ACHN (cell line): ENCODE measurements at places on chromosomes 13 and 19.

- DNase-seq, result no peak
These were observed 4.1 kb downstream of the DLL3 start for GRCh38 chr19:39502640-39503417.

DNA sequence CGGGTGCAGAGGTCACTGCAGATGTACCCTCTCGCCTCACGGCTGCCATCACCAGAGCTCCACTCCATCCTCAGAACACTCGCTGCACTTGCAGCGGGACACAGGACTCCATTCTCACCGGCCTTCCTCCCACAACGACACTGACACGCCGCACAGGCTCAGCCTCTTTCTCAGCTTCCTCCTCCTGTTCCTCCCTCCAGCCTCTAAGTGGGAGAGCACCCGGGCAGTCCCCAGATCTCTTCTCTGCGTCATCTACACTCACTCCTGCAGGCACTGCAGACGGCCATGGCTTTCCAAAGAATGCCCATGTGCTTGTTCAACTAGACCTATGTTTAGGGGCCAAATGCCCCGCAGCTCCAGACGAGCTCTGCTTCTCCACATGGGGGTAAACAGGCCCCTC is 14.3 kb upstream of the FKRP start:
- no peak for DNase-seq

GRCh38 chr13:57933606-57934005 is 302.1 kb downstream of the PCDH17 start:
- DNase-seq, result no peak

DNA sequence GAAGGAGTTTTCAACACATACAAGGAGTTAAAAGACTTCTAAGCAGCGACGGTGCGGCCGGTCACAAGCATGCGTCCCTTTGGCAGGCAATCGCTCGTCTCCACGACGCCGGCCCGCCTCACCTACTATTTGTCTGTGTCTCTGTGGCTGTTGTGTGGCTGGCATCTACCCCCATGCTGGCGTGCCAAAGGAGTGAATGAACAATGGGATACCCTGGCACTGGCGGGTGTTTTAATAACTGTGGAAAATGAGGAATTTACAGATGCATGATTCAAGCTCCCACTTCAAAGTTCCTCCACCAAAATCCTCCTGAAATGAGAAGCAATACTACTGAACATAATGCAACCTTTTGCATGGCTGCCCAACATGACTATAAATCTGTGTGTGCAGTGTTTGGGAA is 176.6 kb downstream of the KLF5 start:
- DNase-seq, result no peak

GRCh38 chr13:28423010-28423409 is 71.9 kb downstream of the FLT1 start:
- no peak for DNase-seq

GRCh38 chr19:40700083-40700482 is 9.6 kb upstream of the NUMBL start:
- no peak for DNase-seq

DNA sequence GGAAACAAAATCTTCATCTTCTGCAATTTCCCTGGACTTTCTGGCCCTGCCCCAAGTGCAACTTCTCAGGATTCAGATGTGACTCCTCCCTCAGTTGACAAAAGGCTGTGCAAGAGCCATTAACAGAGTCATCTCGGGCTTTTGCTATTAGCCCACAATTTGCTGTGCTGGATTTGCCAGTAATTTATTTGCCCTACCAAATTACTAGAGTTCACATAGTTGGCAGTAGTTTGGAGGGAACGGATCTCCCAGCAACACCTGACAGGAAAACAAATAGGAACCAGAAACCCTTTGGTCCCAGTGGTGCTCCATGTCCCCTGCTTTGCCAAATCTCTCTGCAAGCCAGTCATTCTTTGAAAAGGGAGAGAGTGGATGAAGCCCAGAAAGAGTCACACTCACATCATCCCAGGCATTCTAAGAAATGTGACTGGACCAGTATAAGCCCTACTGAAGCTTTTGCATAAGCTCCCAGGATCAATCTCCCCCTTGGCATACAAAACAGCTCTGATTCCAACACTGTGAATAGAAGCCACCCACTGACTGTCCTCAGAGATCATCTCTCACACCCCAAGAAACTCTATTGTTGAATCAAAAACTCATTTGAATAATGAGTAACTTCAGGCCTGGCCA is 350.1 kb upstream of the NBEA start:
- no peak for DNase-seq

DNA sequence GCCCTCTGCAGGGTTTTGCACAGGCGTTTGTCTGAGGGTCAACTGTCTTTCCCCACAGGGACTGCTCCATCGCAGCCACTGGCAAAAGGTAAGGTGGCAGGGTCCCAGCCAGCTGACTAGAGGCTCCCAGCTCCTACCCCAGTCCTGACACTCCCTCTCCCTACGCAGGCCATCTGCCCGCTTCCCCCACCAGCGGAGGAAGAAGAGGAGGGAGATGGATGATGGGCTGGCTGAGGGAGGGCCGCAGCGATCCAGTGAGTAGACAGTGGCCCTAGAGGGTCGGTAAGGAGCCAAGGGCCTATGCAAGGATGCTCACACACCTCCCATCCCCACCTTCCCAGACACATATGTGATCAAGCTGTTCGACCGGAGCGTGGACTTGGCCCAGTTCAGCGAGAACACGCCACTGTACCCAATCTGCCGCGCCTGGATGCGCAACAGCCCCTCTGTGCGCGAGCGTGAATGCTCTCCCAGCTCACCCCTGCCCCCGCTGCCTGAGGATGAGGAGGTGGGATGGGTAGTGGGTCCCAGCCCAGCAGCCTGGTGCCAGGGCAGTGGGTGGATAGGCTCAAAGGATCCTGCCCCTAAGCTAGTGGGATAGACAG is 4.0 kb downstream of the HSPB6 start:
- DNase-seq, result no peak

GRCh38 chr19:39544911-39545310 is 5.0 kb upstream of the EID2 start:
- DNase-seq, result no peak

DNA sequence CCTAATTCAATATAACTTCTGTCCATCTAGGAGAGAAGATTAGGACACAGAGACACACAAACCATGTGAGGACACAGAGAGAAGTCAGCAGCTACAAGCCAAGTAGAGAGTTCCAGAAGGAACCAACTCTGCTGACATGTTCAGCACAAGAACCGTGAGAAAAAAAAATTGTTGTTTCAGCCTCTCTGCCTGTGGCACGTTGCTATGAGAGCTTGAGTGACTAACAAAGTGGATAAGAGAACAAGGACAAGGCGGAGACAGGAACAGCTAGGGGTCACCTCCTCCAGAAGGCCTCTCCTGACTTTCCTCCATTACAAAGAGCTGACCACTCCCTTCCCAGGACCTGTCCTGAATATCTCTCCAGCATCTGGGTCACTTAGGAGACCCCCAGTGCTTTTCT is 5.6 kb upstream of the SIGLEC12 start:
- DNase-seq, result no peak

DNA sequence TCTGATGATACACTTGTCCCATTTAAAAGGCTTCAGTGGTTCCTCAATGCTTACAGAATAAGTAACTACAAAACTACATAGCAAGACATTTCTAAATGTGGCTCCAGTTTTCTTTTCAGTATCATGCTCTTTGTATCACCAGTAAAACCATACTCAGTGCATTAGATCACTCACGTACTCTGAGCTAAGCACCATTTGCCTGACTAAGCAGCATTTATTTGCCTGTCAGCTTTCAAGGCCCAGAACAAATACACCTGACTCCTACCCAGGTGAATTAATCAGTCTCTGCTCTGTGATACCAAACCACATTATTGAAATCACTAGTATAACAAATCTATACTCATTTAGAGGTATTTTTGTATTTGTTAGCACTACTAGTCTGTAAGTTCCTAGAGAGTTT is 47.4 kb upstream of the PCDH20 start:
- peak; percentile 47 for DNase-seq

DNA sequence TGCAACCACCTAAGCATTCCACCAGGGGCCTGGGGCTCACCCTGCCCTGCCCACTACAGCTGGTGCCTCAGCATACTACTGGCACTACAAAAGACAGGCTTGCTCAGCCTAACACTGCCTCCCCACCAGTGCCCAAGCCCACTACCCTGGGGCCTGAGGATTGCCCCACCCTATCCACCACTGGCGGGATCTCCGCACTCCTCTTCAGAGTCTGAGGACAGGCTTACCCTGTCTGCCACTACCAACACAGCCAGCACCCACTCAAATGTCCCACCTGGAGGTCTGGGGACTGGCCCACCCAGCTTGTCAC is 27.6 kb upstream of the N4BP2L1 start:
- DNase-seq, result no peak

DNA sequence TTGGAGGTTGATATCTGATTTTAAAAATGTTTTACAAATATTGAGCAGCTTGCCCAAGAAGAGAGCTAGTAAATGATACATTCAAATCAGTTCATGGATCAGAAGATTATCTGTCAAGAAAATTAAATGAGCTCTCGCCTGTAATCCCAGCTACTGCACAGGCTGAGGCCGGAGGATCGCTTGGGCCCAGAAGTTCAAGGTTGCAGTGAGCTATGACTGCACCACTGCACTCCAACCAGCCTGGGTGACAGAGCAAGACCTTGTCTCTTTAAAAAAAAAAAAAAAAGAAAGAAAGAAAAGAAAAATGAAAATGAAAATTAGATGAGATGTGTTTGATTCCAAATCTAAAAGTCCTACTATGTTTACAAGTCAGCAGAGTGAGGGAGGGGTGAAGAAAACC is 2.4 kb downstream of the SPART start:
- no peak for DNase-seq

DNA sequence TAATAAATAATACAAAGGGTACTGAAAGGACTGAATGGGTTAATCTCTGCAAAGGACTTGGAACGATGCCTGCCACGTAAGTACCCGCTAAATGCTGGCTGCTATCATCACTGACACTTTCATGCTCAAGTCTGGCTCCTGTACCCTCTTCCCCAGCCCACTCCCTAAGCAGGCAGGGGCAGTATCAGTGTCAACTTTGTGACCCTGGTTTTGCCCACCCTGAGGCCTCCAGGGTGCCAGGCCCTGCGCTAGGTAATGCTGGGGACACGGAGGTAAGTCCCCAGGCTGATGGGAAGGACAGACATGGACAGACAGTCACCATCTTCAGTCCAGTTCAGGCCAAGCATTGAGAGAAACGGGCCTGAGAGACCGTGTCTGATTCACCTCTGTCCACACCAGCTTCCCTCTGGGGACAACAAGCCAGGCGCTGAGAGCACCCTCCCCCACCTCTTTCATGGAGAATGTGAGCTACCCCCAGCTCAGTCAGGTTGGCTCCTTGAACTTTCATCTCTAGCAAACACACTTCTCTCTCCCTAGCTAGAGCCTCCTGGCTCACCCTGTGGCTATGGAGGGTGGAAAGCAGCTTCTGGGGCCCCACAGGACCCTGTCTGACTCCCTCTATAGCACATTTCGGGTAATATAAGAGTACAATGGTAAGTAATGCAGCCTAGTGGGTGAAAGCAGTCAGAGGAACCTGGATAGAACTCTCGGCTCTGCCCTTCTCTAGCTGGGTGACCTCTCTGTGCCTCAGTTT is 800 bp downstream of the ETFB start:
- DNase-seq, result peak; percentile 23

GRCh38 chr19:9878511-9879196 is 43.5 kb downstream of the PIN1 start:
- no peak for DNase-seq

DNA sequence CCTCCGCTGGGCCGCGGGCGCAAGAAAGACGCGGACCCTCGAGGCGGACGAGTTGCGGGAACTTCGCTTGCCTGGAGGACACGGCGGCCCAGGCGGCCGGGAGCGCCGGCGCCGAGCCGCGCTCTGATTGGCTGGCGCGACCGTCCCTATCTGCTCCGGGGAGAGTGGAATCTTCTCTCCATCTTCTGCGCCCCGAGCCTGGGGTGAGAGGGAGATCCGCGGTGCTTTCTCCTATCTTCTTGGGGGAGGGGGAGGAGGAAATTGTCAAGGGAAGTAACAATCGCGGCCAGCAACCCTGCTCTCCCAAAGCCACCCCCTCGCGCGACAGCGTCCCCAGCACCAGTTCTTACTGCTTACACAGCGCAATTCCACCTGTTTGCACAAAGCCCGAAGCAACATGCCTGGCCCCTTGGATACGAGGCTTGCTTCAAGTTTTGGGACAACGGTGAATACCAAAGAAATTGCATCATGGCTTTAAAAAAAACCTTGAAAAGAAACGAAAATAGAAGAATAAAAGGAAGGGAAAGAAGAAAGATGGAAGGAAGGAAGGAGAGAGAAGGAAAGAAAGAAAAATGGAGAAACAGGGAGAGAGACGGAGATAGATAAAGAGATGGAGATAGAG is 4.8 kb downstream of the SOX21 start:
- no peak for DNase-seq
